Activated naive CD4-positive, alpha-beta T cell treated with anti-CD3 and anti-CD28 coated beads, Interleukin-2, amount 10 ng/mL, durations not matched to agents 7 days and 5 days (primary cell): ENCODE measurements at places on chromosomes 2 and 18.

DNA sequence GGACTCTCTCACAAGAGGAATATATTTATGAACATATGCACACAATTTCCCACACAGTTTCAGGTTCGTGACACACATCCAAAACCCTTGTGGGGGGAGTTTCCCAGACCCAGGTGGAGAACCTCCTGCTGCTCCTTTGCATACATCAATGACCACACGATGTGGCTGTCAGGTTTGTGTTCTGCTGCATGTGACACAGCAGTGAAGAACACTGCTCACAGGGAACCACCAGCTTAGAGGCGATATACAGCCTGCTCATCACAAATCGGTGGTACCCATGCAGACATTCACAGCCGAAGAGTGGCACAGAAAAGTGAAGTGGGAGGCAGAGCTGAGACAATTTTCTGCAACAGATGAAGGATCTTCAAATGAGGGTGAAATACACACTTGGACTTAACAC, 175.6 kb upstream of the ZFP36L2 start:
- no peak for DNase-seq

DNA sequence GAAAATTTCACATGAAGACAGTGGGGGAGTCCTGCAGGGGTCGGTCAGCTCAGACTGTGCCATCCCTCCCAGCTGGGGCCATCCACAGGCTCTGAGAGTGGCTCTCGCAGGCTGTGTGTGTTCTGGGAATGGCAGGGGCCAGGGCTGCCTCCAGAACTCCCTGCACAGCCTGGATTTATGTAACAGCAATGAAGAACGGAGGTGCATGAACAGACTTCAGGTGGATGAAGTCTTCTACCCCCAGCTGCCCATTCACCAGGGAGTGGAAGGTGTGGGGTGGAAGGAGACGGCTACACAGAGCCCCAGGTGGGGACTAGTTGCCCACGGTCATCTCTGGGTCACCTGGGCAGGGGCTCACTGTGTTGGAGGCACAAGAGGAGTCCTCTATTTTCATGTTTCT, 56.1 kb upstream of the HDAC4 start:
- no peak for DNase-seq

- DNase-seq: no peak
Measured at GRCh38 chr18:36041146-36041545, 26.2 kb downstream of the RPRD1A start.

DNA sequence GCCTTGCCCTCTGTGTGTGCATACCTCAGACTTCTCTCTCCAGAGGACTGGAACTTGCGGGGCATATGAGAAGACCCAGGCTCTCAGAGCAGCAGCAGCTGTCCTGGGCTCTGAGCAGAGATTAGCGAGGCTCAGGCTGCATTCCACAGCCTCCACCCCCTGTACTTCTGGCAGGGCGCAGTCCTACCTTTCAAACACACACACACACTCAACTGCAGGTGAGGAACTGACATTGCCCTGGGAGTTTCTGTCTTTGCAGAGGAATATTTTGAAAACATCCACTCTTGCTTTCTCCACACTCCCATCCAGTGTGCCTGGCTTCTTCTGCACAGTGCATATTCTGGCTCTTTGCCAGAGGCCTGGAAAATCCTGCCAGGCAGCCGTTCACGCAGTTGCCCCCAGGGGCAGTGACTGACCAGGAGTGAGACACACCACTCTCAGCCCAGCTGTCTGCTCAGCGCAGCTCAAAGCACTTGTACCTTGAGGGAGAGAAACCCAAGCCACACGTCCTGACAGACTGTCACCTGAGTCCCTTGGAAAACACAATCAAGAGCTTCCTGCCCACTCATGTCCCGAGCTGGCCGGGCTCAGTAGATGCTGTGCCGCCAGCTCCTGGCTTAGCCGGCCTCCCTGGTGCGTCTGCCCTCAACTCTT, 460.8 kb downstream of the RNF144A start:
- DNase-seq: no peak

DNA sequence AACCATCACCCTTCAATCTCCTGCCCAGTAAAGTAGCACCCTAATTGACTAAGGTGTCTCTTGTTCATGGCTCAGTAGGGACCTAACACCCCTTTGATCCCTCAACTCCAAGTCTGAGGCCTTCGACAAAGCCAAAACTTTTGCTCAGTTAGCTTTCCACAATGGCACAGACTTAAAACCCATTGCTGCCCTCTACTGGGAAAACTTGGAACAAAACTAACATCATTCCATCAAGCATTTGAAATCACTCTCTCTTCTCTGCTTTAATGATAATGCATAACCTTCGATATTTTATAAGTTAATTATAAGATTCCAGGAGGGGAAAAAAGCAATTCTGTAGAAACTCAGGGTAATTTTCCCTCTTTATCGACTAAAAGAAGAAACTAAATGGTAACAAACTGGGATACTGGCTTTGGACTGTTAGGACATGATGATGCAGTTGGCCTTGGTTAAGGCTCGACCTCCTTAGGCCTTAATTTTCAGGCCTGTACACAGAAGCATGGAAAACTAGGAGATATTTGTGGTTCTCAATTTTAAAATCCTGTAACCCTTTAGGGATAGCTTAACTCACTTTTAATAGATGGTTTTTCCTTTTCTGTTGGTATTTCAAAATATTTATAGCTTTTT, 127.8 kb downstream of the STK39 start:
- DNase-seq: no peak

- DNase-seq: no peak
Measured at GRCh38 chr18:25729072-25729471, 361.3 kb downstream of the SS18 start.

GRCh38 chr2:221166292-221166691, 405.8 kb downstream of the EPHA4 start:
- no peak for DNase-seq

DNA sequence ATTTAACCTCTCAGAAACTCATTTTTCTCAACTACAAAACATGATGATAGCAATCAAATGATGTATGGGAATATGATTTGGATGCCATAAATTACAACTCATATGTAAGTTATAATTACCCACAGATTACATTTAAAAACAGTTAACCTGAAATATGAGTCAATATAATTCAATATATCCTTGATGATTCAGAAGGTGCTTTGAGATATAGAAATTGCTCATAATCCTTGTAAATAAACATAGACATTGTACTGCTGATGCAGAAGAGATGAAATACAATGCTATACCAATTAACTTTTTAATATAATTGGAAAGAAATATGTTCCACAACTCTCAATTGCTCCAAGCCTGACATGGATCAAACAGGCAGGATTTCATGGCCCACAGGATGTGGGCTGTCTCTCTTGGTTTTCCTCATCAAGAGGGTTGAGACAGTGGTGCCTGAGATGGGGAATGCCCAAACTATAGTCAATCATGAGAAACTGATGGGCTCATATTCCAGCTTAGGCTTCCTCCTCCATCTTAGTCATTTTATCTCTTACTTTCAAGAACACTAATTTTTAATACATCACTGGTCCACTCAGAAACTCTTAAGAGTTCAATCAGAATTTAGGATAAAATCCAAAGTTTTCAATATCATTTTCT, 49.4 kb downstream of the NCKAP5 start:
- no peak for DNase-seq

DNA sequence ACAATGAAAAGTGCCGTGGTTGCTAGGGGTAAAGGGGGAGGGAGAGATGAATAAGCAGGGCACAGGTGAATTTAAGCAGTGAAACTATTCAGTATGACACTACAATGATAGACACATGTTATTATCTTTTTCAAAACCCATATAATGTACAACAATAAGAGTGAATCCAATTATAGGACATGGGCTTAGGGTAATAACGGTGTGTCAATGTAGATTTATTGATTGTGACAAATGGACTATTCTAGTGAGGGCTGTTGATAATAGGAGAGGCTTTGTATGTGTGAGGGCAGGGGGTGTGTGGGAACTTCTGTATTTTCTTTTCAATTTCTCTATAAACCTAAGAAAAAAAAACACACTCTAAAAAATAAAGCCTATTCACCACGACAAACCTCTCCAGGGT, 223.8 kb downstream of the RIT2 start:
- DNase-seq: no peak

- no peak for DNase-seq
Measured at GRCh38 chr2:63514781-63515180, 73.5 kb downstream of the WDPCP start.

GRCh38 chr2:43331422-43331821, 105.0 kb upstream of the ZFP36L2 start:
- no peak for DNase-seq

DNA sequence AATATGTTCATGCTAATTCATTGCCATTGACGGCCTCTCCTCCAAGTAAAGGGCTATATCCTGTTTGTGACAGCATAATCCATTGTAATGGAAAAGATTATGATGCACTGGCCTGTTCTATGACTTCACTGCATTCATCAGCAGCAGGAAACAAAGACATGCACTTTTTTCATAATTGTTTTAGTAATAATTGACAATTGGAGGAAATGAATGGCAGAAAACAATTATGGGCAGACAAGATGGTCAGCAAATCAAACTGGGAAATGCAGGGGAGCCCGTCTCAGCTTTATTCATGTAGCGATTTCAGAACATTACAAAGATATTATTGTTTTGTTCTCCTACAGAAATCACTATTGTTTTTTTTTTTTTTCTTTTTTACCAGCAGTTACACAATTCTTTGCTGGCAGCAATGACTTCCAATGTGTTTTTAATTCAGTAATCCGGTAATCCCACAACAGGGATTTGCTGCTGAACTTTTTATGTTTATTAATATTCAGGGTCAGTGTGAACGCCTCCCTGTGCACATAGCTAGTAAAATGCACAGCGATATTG, 33.8 kb upstream of the RASGRP3 start:
- no peak for DNase-seq

DNA sequence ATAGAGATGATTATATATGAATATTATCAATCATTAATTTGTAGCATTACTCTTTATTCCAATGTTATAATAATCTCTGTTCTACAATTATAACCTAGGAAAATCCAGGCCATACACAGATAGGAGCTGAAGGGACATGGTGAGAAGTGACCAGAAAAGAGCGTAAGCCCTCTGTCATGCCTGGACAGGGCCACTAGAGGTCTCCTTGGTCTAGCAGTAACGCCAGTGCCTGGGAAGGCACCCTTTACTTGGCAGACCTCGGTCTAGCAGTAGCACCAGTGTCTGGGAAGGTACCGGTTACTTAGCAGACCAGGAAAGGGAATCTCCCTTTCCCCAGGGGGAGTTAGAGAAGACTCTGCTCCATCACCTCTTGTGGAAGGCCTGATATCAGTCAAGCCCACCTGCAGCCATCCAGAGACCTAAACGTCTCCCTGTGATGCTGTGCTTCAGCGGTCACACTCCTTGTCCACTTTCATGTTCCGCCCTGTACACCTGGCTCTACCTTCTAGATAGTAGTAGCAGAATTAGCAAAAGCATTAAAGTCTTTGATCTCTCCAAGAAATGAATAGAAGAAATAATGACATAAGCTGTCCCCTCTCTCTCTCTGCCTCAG, 447.5 kb upstream of the FSIP2 start:
- peak; percentile 25 for DNase-seq

- no peak for DNase-seq
Measured at GRCh38 chr2:148932536-148932935, 57.5 kb downstream of the KIF5C start.

GRCh38 chr18:13562494-13563029, 163.8 kb downstream of the FAM210A start:
- DNase-seq: peak; percentile 48

DNA sequence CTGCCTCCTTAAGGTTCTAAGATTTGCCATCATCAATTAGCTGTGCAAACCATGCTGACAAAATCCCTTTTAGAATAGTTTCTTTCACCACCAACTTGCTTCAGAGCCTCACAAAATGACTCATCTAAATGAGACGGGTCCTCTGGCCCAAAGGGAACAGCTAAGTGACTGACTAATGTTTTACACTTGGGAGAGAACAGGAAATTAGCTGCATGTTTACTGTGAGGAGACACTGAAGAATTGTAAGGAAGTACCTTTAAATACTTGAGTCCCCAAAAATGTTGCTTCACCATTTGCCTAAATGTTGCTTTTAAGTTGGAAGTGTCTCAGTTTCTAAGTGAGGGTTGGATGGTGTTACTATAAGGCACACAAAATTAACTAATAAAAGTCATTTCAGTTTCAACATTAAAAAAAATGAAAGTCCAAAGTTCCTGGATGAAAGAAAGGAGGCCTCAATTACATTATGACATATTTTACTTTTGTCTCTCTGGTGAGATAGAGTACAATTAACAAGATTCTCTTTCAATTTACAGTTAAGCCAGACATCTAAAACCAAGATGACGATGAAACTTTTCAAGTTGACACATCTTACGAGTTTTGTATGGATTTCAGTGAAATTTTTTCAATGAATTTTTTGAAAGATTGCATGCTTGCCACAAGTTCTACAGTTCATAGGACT, 229.1 kb upstream of the FN1 start:
- DNase-seq: no peak

GRCh38 chr18:36993068-36993467, 164.1 kb downstream of the KIAA1328 start:
- DNase-seq: no peak

DNA sequence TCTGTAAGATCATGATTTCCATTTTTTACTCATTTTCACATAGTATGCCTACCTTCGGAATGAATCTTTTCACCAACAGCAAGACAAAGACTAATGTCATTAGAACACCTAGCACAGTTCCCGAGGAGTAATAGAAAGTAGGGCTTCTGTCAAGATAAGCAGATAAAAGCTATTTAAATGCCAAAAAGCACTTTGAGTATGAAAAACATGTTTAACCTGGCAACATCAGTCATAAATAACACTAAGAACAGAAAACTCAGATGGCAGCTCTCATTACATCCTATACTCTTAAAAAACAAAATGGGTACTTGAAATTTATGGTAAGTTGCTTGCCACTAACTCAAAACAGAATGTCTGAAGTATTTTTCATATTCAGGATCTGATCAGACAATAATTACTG, 17.1 kb downstream of the NEMP2 start:
- no peak for DNase-seq

DNA sequence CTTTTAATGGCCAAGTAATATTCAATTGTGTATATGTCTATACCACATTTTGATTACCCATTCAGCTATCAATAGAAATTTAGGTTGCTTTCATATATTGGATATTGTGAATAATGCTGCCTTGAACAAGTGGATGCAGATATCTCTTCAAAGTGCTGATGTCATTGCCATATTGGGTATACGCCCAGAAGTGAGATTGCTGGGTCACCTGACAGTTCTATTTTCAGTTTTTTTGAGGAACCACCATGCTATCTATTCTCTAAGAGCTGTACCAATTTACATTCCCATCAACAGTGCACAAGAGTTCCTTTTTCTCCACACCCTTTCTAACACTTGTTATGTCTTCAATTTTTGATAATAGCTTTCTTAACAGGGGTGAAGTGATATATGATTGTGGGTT, 306.9 kb downstream of the ZNF516 start:
- DNase-seq: no peak
